Activated CD8-positive, alpha-beta memory T cell treated with anti-CD3 and anti-CD28 coated beads, Interleukin-2, amount 50 U/mL, for 48 hours (primary cell): ENCODE measurements at places on chromosomes 5 and 9.

- DNase-seq: no peak
These were observed 45.0 kb upstream of the TDRD7 start for GRCh38 chr9:97366889-97367288.

- no peak for DNase-seq
These were observed 244.9 kb upstream of the KLF4 start for GRCh38 chr9:107734256-107735013.

GRCh38 chr5:141617128-141617527 is 1.7 kb downstream of the DIAPH1 start:
- no peak for DNase-seq

DNA sequence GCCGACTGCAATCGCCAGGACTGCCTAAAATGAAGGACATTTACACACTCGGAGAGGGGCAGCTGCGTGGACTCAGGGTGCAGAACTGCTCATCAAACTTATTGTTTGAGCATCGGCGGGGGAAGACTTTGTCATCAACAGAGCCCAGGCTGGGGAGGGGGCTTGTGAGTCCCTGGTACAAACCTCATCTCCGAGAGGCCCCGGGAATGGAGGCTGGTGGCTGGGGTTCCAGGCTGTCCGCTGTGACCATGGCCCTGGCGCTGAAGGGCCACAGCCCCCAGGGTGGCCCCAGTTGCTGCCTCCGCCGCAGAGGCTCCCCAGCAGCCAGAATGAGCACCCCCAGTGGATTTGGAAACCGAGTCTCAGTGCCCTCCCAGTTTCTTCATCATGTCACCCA is 46.1 kb upstream of the RNU6ATAC start:
- no peak for DNase-seq

GRCh38 chr9:113632776-113633590 is 169.5 kb downstream of the RGS3 start:
- peak; percentile 70 for DNase-seq

GRCh38 chr5:167389537-167389936 is 901.9 kb upstream of the WWC1 start:
- no peak for DNase-seq
